ENCODE measurements at places on chromosomes 2 and 18. TPM values are rescaled to one million over a fixed set of nuclear protein-coding genes. Genes with fewer than 3 reads are reported as not detected.

DNA sequence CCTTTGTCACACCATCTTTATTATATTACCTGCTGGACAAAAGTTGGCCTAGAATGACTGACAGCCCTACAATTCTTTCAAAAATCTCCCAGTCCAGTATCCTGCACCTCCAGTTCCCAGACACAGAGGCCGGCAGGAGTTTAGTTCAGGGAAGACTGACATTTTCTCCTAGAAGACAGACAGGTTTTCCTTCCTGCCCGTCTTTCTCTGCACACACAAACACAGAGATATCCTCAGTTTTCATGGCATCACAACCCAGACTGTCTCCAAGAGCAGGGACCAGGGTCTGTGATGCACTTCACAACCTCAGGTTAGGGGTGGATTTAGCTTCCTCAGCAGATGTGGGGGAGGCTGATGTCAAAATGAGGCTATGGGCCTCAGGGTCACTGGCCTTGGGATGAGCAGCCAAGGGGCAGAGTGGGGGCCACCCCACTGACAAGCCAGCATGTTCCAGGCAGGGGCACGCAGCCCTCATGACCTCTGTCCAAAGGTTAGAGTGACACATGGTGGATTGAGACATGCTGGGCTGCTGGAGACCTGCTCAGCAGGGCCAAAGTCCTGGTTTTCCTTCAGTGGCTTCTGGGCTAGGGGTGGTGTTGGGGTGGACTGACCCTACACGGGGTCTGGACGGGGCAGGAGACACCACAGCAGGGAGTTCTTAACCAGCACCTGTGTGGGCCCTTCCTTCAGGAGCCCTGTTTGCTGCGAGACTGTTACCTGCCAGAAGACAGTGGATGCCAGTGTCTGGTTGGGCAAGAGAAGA, 70.5 kb downstream of the SFXN5 start:
- DNase-seq, result no peak

DNA sequence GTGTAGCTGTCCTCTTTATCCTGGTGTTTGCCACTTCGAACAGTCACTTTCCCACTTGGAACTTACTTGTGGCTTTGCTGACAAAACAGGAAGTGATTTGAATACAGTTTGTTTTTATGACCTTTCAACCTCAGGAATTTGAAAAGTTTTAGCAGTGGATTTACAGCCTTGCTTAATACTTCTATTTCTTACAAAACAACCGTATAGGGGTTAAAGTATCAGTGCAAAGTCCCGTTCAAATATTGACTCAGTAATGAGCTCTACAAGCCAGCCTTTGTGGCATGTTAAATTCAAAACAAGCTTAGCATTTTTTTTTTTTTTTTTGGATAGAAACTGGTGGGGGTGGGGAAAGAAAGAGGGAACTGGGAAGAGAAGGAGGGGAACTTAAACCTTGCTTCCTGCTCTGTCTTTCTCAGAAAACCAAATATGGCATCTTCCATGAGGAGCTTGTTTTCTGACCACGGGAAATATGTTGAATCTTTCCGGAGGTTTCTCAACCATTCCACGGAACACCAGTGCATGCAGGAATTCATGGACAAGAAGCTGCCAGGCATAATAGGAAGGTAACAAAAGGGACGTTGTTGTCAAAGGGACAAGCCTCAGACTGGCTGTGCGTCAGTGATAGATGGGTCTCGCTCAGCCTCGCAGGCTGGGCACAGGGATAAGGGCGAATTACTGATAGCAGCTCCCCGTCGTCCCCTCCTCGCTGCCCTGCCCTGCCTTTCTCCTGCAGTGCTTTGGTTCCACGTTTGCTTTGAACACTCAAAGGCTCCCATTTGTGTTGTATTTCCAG, at the start of gene HNMT:
TSS of gene HNMT (plus strand) at position 408 of the 793 bp plus-strand sequence. CDS start at position 427, 19 bp downstream.
- DNase-seq, result peak; percentile 89

The CACNB4 gene
- total RNA-seq, result 0.31 TPM

- DNase-seq, result no peak
Measured at GRCh38 chr2:209937893-209938292, 64.5 kb upstream of the RPE start.

The GPR35 gene
- 0.75 TPM for total RNA-seq

The ERCC3 gene
- total RNA-seq, result 31.9 TPM

The DSC1 gene
- total RNA-seq, result not detected

- no peak for DNase-seq
Measured at GRCh38 chr18:63774511-63774910, 707 bp upstream of the SERPINB7 start.

The CCDC74B gene
- 49.5 TPM for total RNA-seq

DNA sequence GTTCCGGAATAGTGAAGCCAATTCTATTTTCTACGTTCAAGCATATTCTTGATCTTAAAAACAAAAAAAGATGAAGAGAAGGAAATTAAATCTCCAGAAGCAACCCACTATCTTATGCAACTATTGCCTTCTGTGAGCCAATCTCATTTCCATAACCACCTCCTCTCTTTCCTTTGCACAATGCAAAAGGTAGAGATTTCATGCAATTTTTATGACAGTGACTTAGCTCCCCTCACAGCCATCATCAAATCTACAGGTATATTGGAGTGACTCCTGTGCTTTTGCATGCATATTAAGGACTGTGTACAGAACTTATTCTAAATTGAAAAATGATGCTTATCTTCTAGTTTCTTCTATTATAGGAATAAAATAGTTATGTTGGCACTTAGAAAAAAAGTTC, 191.8 kb downstream of the DCC start:
- DNase-seq, result no peak

The C1QL2 gene
- total RNA-seq, result not detected

The CEP192 gene
- 15.4 TPM for total RNA-seq

- DNase-seq, result no peak
Measured at GRCh38 chr2:238282861-238283738, 5.3 kb downstream of the PER2 start.

The DSC2 gene
- total RNA-seq, result 0.48 TPM

- DNase-seq, result no peak
Measured at GRCh38 chr2:206086716-206087350, 859 bp upstream of the INO80D start.

- no peak for DNase-seq
Measured at GRCh38 chr2:128604045-128604444, 285.4 kb upstream of the HS6ST1 start.

DNA sequence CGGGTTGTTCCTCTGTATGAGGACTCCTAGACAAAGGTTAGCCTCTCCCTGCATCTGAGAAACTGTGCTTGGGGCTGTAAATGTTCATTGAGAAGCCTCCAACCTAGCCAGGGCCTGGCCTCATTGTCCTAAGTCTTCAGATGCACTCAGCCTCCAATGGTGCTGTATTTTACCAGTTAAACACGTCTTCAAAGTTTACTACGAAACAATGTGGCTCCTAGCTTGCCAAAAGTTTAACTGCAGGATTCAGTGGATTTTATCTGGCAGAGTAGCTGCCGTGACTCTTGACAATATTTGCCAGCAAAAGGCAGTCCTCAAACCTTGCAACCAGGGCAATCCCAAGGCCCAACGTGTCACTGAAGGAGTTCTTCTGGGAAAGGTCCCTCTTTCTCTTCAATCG, 1.1 kb downstream of the PID1 start:
- no peak for DNase-seq

DNA sequence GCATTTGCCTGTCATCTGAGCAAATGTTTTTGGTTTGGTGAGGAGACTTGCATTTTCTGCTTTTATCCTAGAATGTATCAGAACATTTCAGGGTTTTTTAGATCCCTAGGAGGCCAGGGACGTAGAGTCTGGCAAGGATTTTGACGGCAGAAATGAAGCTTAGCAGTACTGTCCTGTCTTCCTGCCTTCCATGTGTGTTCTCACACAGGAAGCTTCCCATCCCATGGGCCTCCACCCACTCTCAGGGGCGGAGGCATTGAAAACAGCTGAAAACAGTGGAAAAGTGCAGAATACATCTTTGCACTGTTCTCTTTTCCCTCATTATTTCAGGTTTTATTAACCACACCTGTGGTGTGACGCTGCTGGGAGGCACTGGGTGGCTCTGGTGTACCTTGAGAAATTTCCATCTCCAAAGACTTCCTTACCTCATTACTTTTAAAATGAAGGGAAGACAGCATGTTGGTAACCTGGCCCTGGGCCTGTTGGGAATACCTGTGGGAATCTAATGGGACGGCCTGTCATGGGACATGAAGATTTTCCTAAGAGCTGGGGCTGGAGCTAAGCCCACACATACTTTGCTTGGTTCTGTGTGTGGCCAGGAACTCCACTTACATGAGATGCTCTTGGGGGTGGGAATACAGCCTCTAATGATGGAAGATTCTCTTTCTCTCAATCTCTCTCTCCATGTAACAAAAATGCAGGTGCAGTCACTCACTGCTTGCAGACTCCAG, 20.5 kb downstream of the PCARE start:
- DNase-seq, result no peak

The ADD2 gene
- total RNA-seq, result 16.3 TPM

The PDE11A gene
- total RNA-seq, result 0.60 TPM

DNA sequence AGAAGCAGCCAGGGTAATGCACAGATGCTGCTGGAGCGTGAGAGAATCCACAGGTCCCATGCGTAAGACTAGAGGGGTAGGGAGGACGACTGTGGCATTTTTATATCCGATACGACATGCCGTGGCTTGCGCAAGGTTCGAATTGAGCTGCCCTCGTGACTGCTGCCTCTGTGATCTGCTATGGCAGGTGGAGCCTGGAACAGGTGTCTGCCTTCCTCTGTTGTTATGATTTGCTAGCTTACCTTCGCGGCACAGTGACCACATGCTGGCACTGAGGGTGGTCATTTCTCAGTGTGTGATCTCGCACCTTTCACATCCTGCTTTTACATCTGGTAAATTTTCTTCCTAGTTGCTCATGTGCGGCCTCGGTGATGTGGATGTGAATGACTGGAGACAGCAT, 240.2 kb downstream of the ALPK2 start:
- DNase-seq, result no peak

DNA sequence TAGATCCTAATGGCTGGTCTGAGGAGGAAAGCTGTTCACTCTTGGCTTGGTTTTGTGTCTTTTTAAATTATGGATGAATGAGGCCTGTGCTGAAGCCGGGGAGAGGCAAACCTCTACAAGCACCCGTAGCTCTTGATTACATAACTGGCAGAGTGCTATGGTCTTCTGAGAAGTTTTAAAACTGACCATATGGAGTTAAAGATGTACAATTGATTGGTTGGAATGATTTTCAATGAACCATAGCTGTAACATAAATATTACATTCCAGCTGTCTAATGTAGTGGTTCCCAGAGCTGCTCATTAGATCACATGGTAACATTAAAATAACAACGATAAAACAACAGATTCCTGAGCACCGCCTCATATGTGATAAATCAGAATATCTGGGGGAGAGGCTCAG, 71.1 kb upstream of the MAP4K3 start:
- DNase-seq, result no peak

- no peak for DNase-seq
Measured at GRCh38 chr2:64525317-64525613, 1.1 kb downstream of the AFTPH start.

The MDH1B gene
- 2.6 TPM for total RNA-seq

GRCh38 chr2:194363295-194363694, 1293.7 kb upstream of the SLC39A10 start:
- DNase-seq, result no peak

DNA sequence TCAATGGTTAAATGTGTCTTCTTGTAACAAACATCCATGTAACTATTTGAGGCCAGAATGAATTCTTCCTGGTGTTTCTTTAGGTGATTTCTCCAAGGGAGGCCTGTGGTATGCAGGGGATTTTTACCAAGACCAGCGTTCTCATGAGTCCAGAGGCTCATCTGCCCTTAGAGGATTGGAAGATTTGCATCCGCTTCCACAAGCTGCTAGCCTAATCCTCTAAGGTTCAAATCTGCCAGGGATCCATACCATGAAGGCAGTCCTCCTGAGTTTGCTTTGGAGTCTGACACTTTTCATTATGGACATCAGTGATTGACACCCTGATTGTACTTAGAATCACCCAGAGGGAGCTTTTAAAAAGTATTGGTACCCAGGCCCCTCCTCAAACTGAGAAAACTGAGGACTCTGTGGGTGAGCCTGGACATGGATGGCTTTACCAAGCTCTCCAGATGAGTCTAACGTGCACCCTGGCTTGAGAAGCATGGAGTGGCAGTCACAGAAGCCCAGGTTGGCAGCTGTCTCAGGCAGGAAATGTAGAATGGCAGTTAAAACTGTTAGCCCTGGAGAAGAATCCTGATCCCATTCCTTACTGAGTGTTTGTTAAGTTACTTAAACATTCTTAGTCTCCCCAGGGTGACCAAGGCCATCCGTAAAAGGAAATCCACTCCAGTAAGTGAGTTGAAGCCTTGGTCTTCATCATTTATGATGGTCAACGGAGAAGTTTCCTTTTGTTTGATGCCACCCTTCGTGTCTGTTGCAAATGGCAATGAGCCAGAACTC, 95.3 kb upstream of the RMDN2 start:
- no peak for DNase-seq

DNA sequence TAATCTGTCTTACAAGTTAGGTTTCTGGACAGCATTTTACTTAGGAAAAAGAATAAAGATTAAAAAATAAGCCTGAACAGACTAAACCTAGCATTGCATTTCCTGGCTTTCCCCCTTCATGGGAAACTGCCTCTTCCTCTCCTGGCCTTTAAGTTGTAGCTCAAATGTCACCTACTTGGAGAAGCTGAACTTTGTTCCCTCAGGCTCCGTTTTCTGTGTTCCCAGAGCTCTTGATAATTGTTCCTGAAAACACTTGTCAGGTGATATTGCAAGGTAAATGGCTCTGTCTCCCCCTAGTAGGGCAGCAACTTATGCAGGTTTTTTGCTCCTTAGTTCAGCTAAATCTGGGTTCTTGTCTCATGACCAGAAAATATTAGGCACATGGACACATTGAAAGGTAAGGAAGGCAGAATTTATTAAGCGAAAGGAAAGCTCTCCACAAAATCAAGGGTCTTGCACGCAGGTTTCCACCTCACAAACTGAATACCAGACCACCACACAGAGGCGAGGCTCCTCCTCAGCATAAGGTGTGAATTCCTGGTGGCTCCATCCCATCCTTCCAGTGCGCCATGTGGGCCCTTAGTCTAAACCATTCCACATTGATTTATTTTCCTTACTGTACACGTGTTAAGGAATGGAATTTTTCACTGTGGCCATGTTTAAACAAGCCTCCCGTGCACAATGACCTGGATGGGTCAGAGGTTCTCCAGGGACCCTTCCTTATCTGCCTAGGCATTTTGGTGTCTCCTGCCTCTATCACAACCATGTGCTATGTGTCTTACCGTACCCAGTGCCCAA, 229.3 kb downstream of the HNMT start:
- no peak for DNase-seq

The C2orf66 gene
- total RNA-seq, result not detected

The WDCP gene
- total RNA-seq, result 7.1 TPM

DNA sequence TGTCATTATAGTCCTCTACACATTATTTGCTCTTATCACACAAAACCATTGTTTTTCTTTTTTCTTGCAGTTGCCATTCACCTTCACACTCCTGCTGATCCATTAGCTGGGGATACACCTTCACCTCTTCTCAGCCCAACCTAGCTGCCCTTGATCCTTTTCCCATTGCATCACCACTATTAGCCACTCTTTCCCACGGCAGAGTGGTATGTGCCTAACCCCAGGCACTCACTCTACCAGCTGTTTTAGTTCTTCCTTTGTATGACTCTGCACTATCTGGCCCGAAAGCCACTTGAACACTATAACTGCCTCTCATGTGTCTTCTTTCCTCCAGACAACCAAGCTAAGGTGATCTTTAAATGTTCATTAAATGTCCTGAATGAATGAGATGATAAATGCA, 145.4 kb upstream of the PIK3C3 start:
- DNase-seq, result peak; percentile 7
